Iris pigment epithelial cell (primary cell): ENCODE measurements at places on chromosomes 16 and 17.

GRCh38 chr17:48308581-48308980 lies 121.4 kb downstream of the SKAP1 start:
- DNase-seq = no peak

GRCh38 chr16:82605863-82606620 lies 20.7 kb upstream of the CDH13 start:
- DNase-seq = no peak

DNA sequence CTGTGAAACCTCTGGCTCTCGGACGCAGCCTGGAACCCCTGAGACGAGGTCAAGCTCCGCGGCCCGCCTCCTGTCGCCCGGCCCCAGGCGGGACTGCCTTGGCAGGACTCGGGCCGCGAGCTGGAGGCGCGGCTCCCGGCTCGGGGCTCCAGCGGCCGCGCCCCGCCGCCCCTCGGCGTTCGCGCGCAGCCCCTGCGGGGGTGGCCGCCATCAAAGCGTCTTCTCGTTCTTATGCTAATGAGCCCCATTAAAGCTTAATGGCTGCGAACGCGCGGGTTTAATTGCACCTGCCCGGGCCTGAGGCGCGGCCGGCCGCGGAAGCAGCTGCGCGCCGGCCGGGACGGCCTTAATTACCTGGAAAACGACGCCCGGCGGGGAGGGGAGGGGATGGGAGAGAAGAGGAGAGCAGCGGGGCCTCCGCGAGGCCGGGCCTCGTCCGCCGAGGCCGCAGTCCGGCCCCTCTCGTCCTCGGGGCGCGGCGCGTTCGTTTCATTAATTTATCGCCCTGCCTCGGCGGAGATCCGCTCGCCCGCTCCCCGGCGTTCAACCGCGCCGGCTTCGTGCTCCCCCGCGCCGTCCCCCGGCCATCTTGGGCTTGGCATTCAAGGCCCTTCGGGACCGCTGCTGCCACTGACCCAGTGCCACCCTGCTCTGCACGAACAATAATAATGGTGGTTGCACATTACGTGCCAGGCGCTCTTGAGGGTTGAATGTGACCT lies 19.2 kb downstream of the RAI1 start:
- no peak for DNase-seq

DNA sequence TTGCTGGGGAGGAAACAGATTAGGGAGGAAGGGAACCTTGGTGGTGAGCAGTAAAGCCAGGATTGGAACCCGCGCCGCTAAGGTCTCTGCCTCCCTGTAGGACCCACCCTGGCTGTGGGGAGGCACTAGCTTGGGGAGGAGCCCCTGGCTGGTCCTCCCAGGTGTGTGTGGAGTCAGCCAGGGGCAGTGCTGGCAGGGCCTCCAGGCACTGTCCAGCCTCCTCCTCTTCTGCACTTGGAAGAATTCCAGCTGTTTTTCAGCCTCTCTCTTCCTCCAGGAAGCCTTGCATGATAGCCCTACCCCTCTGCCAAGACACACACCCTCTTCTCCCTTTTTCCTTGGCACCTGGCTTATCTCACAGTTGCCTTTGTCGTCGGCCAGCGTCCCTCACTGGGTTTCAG lies 34.8 kb downstream of the TMEM235 start:
- DNase-seq = no peak

DNA sequence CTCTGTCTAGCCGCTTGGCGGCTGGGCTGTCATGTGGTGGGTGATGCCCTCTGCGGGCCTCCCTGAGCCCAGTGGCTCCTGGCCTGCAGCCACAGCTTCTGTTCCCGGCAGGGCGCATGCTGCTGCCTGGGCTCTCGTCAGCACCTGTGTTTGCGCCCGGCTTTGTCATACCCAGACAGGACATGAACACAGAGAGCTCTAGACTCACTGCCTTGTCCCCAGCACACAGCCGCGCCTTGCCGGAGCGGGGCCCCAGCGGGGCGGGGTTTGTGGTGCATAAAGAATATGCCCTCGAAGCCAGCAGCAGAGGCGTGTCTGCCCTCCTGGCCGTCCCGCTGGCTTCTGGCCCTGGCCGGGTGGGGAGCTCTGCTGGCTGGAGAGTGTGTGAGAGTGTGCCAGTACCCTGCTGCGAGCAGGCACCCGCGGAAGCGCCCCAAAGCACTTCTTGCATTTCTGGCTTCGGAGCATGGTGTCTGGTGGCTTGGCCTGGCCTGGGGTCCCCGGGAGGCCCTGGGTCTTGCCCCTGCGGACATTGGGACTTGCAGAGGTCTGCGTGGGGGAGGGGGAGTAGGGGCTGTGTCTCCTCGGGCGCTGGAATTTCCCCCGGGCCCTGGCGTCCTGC lies 14.4 kb downstream of the ASPSCR1 start:
- peak; percentile 30 for DNase-seq

DNA sequence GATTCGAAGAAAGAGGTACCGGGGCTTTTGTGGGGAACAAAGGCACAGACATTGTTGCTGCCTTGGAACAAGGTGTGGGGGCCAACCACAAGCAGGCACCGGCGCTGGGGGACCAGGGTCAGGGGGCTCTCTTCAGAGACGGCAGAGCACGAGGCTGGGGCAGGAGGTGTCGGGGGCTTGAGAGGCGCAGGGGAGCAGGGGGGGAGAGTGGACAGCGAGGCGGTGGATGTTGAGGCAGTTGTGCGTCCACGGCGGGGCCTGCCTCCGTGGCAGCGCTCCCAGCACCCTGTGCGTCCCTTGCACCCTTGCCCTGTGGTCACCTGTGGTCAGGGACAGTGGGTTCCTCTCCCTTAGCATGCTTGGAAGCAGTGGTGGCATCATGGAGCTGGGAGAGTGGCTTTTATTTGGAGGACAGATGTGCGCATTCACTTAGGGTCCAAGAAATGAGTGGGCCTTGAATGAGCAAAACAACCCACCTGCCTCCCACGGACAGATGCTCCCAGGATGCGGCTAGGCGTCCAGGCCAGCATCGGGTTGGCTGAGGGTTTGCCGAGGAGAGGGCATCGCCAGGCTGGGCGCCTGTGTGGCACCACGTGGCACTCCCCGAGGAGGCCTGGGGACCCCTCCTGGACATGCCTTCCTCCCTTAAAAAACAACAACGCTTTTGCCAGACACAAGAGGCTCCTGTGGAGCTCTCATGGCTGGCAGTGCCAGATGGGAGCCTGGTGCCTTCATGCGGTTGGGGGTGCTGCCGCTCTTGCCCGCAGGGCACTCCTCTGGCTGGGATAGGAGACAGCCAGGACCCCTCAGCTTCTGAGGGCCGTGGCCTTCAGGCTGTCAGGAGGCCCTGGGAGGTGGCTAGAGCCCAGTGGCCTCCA lies 113.0 kb downstream of the BANP start:
- DNase-seq = no peak

DNA sequence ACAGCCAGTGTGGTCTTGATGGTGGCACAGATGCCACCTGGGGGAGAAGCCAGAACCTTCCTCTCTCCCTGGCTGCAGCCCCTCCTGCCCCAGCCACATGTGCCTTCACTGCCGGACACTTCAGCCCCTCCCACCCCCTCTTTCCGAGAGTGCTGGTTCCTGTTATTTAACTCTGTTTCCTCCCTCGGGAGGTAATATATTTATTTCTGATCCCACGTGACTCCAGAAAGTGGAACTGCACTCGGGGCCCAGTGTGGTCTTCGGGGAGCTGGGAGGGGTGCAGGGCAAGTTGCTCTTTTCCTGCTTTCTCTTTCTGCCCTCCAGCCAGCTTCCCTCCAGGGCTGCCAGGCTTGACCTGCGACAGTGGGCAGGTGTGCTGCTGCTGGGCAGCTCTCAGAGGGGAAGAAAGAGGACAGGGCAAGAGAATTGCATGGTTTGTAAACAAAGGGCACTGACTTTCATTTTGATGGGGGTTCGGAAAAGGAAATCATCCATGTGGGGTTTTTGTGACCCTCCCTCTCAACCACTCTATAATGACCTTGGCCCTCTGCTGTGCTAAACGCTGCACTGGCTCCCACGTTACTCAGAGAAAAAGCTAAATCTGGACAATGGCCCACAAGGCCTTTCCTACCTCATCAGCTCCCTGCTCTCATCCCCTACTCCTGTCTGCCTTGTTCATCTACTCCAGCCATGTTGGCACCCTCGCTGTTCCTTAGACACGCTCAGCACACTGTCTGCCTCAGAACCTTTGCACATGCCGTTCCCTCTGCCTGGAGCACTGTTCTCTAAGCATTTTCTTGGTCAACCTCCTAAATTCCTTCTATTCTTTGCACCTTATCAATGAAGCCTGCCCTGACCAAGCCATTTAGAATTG lies 8.2 kb upstream of the CIITA start:
- no peak for DNase-seq

GRCh38 chr17:49850772-49851386 lies 3.0 kb upstream of the TAC4 start:
- no peak for DNase-seq

DNA sequence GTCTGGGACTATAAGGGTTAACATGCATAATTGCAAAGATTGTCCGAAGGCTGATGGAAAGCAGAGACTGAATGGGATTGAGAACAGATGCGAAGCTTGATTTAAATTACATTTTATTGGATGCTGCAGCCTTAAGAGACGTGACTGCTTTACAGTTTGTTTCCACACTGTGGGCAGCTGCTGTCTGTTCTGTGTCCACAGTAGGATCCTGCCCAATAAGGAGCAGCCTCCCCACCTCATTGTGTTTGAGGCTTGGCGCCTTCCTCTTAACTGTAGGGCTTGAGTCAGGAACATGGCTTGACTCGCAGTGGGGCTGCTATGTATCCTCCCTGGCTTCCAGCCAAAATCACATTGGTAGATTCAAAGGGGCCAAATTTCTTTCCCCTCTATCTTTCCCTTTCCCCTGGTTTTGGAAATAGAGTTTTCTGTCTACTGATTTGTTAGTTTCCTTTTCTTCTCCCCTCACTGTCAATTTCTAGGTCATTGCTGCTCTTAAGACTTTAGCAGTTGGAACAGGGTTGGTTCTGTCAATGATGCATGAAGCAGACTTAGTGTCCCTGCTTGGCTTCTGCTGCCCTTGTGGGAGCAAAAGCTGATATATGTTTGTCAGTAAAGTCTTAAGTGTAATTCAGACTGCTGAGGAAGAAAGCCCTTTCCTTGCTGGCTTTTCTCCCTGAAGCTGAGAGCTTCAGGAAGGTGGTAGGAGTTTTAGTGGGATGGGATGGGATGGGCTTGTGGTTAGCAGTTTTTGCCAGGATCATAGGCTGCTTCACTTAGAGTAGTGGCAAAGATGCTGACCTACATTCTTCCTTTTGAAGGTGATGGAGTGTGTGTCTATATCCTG lies 5.0 kb upstream of the RARA start:
- peak; percentile 61 for DNase-seq

DNA sequence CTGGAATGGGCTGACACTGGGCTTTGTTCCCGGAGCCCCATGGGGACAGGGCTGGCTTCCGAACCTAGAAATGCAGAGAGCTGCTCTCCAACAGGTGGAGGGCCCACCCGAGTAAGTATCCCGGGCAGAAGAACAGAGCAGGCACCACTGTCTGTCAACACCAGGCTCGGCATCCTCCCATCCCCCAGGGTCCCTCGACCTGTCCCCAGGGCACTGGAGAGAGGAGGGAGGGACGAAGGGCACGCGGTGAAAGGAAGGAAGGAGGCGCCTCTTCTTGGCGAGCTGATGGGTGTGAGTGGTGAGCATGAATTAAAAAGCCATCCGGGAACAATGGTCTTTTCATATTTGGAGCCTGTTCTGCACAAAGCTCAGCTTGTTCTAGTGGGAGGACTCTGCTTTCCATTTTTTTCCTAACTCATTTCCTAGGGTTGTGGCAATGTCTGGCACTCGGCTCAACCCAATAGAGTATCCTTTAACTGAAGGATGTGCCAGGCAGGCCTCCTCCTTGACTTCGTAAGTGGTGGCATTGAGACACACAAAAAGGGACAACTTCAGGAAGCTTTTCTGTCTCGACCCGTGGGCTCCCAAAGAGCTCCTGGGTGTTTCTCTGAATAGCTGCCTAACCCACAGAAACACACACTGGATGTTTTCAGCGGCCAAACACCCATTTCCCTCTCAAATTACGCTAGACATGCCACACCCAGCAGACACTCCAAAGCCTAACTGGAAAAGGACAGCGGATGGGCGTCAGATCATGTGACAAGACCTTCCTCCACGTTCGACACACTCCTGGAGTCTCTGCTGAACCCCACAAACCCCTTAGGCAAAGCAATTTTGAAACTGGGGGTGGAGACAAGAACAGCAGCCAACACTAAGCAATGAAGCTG lies 47.7 kb downstream of the ZFHX3 start:
- peak; percentile 29 for DNase-seq
